ENCODE measurements at places on chromosomes 1 and 21. TPM values are rescaled to one million over a fixed set of nuclear protein-coding genes. Genes with fewer than 3 reads are reported as not detected.

DNA sequence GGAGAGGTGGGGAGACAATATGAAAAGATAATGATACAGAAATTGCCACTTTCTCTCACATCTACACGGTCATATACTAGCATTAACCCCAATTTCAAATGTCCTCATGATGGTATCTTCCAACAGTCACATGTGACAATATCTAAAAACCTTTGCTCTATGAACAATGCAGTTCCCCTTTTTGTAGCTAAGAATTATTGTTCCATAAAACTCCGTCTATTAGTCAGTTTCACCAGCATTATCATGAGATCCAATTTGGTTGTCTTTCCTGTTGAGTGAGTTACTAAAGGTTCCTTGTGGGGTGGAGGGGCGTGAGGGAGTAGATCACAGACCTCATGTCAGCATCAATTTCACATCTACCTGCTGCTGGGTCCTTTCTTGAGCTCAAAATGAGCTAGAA lies 1.7 kb downstream of the TIAM1 start:
- DNase-seq, result no peak

DNA sequence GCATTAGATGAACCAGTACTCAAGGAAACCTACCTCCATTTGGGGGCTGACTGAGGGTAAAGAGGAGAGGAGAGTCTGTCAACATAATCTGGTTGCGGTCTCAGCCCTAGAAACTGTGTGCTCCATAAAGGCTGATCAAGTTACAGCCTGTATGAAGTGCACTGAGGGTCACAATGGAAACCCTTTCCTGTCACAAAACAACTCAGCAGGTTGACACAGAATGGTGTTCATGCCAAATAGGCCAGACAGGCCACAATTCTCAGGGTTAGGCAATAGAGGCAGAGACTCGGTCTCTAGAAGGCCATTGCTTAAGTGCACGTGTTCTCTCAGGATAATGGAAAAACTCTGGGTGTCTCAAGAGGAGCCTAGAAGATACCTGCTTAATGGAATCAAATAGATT lies 4.1 kb upstream of the ANKRD35 start:
- no peak for DNase-seq

DNA sequence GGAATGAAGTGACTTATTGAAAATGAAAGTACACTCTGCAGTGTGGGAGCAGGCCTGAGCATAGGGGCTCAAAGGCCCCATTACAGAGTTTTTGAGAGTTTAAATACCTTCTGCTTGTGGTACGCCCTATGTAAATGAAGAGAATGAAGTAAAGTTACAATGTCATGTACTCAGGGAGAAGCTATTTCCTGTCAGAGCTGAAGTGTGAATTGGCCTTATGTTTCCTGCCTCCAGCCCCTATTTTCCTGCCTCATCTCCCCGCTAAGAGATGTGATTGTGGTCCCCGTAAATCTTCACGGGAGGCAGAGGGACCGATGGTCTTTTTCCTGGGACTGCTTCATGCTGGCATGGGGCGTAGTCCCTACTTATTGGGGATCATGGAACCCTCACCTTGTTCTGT lies 2.5 kb upstream of the ZNF683 start:
- DNase-seq, result no peak

GRCh38 chr21:41614511-41614910 lies 106.6 kb upstream of the TMPRSS2 start:
- DNase-seq, result no peak

- no peak for DNase-seq
Observed at GRCh38 chr1:63619558-63619957, 26.3 kb downstream of the PGM1 start.

GRCh38 chr1:208111646-208112190 lies 132.5 kb downstream of the PLXNA2 start:
- no peak for DNase-seq

The COL8A2 gene
- 6.9 TPM for polyA plus RNA-seq

The IFI44 gene
- 8.5 TPM for polyA plus RNA-seq

The PARS2 gene
- polyA plus RNA-seq, result 4.5 TPM
